ENCODE measurements at places on chromosomes 3 and 15. TPM values are rescaled to one million over a fixed set of nuclear protein-coding genes. Genes with fewer than 3 reads are reported as not detected.

- H3K4me3 ChIP-seq = no peak overlapping the region
- peaks cover 7% of the 10 kb centered on the region for H3K27me3 ChIP-seq
- DNase-seq = no peak
- H3K4me1 ChIP-seq = no peaks in the 10 kb centered on the region
- no peak overlapping the region for H3K27ac ChIP-seq
Measured at GRCh38 chr15:61112231-61112630, 116.9 kb downstream of the RORA start.

GRCh38 chr15:22960556-22960955 is 19.6 kb downstream of the CYFIP1 start:
- H3K4me1 ChIP-seq = no peaks in the 10 kb centered on the region
- H3K27ac ChIP-seq = no peak overlapping the region
- DNase-seq = no peak
- H3K4me3 ChIP-seq = no peak overlapping the region
- no peaks in the 10 kb centered on the region for H3K27me3 ChIP-seq
- H3K36me3 ChIP-seq = no peaks in the 10 kb centered on the region

DNA sequence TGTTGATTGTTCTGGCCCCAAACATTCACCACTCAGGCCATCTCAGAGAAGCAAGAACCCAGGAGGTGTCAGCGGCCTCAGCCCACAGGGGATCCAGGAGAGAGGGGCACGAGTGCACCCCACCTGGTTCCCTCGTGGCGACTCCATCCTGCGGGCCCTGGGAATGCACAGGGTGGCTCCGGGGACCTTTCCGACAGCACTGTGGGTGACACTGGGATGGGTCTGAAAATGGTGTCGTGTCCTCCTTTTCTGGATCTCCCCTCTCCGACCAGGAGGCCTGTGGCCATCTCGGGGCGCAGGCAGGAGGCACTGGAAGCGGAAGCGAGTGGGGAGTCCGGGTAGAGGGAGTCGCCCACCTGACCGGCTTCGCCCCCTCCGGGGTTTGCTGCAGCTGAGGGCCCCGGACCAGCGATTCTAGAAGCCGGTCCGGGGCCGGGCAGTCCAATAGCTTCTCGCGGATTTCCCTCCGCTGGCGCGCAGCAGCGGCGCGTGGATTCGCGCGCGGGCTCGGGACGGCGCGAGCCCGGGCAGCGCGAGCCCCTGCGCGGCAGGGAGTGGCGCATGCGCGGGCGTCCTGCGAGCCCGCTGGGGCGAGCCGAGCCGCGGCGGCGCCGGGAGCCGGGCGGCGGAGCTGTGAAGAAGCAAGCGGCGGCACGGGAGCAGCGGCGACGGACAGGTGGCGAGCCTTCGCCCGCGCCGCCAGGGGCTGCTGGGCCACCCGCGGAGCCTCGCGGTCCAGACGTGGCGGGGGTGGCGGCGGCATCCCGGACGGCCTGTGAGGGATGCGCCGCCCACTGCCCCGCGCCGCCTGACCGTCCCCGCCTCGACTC is at the start of gene DOCK3:
Gene DOCK3 (plus strand): TSS at position 579 of the 830 bp plus-strand sequence. CDS start 337 bp downstream, outside the sequence.
- H3K36me3 ChIP-seq = no peaks in the 10 kb centered on the region
- no peak within 1 kb of the TSS for H3K27ac ChIP-seq

GRCh38 chr3:51975852-51976549 is 1.1 kb downstream of the ABHD14A start:
- DNase-seq = peak; percentile 37
- no peaks in the 10 kb centered on the region for H3K36me3 ChIP-seq
- H3K4me3 ChIP-seq = peak overlapping the region; percentile 99
- peaks cover 23% of the 10 kb centered on the region for H3K4me1 ChIP-seq

GOLGA8T gene
- total RNA-seq = not detected

All from PC-3 (cell line).